ENCODE measurements at places on chromosomes 7 and 10. TPM values are rescaled to one million over a fixed set of nuclear protein-coding genes. Genes with fewer than 3 reads are reported as not detected.

DNA sequence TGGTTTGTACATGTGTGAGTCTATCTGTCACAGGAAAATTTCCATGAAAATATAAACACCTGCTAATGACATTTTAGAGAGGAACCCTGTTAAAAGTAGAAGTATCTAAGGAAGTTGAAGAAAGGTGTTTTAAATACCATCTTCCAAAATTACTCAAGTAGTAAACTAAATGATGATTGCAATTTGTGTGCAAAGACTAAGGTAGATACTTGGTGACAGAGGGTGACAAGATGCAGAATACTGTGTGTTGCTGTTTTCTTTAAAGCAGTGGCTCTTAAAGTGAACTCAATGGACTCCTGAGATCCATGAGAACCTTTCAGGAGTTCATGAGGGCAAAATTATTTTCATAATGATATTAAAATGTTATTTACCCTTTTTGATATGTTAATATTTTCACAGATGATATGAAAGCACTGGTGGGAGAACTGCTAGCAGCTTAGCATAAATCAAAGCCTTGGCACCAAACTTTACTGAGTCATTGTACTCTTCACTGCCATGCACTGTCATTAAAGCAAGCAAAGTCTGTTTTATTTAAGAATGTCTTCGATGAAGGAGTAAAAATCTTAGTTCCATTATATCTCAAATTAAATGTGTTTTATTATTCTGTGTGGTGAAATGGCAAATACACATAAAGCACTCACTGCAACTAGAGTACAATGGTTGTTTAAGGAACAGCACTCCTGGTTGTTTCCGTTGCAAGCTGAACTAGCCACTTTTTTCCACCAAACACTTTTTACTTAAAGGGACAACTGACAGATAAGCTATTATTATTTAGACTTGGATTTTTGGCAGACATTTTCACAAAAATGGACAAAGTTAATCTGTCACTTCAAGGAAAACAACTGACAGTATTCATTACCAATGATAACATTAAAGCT is 133.7 kb downstream of the LRRN3 start:
- DNase-seq, result no peak
- H3K4me1 ChIP-seq, result peaks cover 9% of the 10 kb centered on the region
- no peaks in the 10 kb centered on the region for H3K36me3 ChIP-seq
- H3K4me3 ChIP-seq, result no peak overlapping the region
- H3K27ac ChIP-seq, result no peak overlapping the region

The ZWINT gene
- not detected for total RNA-seq

DNA sequence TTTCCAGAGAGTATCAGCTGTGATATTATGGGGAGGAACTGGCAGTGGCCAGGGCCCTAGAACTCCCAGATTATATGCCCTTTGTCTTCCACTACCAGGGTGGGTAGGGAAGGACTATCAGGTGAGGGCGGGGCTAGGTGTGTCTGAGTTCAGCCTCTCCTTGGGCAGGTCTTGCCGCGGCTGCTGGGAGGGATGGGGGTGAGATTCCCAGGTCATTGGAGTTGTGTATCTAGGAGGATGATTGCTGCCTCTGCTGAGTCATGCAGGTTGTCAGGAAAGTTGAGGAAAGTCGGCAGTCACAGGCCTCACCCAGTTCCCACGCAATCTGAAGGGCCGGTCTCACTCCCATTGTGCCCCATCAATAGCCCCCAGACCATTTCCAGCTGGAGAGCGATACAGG is 185.2 kb downstream of the DKK1 start:
- no peaks in the 10 kb centered on the region for H3K27me3 ChIP-seq
- H3K27ac ChIP-seq, result no peak overlapping the region
- H3K4me1 ChIP-seq, result no peaks in the 10 kb centered on the region
- no peaks in the 10 kb centered on the region for H3K36me3 ChIP-seq
- no peak overlapping the region for H3K4me3 ChIP-seq

The GIMAP4 gene
- 16.9 TPM for total RNA-seq

The ARHGEF35 gene
- total RNA-seq, result 0.76 TPM

- H3K27ac ChIP-seq, result no peak overlapping the region
- H3K4me3 ChIP-seq, result no peak overlapping the region
- peaks cover 73% of the 10 kb centered on the region for H3K4me1 ChIP-seq
Measured at GRCh38 chr10:28559618-28560017, 26.7 kb downstream of the WAC start.

- H3K27me3 ChIP-seq, result no peaks in the 10 kb centered on the region
- no peak for DNase-seq
- no peak overlapping the region for H3K4me3 ChIP-seq
- H3K4me1 ChIP-seq, result peaks cover 34% of the 10 kb centered on the region
Measured at GRCh38 chr7:99133766-99134564, 9.9 kb downstream of the SMURF1 start.

Measured in gastrocnemius medialis (tissue), 4 donors.